ENCODE measurements at places on chromosomes 6 and 20.

DNA sequence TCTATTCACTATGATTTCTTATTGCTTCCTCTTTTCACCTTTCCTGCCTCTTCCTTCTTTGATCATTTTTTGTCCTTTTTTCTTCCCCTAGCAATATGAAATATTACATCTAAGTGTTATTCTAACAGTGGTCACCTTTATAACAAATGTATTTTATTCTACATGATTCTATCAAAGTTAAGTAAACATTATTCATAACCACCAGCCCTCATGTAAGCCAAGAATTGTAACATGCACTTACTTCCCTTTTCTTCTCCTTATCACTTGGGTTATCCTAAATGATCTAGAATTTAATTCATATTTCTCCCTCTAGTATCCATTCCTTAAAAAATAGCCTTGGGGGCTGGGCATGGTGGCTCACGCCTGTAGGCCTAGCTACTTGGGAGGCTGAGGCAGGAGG, 88.3 kb upstream of the SLC22A23 start:
- no peak for DNase-seq

GRCh38 chr6:90383196-90383822, 86.7 kb upstream of the BACH2 start:
- DNase-seq: no peak

DNA sequence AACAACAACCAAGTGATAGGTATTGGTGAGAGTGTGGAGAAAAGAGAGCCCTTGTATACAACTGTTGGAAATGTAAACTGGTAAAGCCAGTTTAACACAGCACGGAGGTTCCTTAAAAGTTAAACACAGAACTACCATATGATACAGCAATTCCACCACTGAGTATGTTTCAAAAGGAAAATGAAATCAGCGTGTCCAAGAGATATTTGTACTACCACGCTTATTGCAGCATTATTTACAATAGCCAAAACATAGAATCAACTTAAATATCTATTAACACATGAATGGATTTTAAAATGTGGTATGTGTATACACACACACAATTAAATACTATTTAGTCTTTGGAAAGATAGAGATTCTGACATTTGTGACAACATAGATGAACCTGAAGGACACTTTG, 1.1 kb downstream of the PTCHD4 start:
- DNase-seq: no peak

- DNase-seq: no peak
Observed at GRCh38 chr20:37898233-37899104, 4.5 kb upstream of the VSTM2L start.

- DNase-seq: no peak
Observed at GRCh38 chr20:21513881-21514540, at the start of gene NKX2-2. Gene NKX2-2 (minus strand): TSS chr20:21514064. CDS start chr20:21513669, 395 bp downstream.

- no peak for DNase-seq
Observed at GRCh38 chr6:112275365-112275764, 21.0 kb upstream of the LAMA4 start.

DNA sequence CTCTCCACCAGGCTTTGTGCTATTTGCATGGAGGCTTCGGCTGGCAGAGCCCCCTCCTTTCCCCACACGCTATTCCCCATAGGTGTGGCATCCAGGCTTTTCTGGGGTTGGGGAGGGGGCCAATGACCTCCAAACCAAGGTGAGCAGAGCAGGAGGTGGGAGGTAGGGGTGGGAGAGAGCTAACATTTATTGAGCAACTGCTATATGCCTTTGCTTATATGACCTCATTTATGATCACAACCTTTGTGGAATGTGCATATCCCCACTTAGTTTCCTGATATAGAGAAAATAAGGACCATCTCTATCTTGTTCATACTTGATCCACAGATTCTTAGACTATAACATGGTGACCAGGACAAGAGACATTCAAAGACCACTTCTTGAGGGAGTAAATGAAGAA, 17.8 kb upstream of the SLC22A7 start:
- DNase-seq: no peak

GRCh38 chr6:151747896-151748295, 59.6 kb upstream of the ESR1 start:
- DNase-seq: no peak
